Cerebellar cortex (tissue), 1 donor: ENCODE measurements at places on chromosomes 2 and 18.
A peak's percentile ranks its signal among the peaks of the same experiment; 100 is the strongest.

GRCh38 chr18:63917817-63918216, 10.1 kb downstream of the SERPINB10 start:
- no peak for DNase-seq

GRCh38 chr2:100853909-100854810, 34.2 kb downstream of the NPAS2 start:
- DNase-seq, result no peak

GRCh38 chr2:233818639-233819621, 35.4 kb downstream of the HJURP start:
- no peak for DNase-seq

DNA sequence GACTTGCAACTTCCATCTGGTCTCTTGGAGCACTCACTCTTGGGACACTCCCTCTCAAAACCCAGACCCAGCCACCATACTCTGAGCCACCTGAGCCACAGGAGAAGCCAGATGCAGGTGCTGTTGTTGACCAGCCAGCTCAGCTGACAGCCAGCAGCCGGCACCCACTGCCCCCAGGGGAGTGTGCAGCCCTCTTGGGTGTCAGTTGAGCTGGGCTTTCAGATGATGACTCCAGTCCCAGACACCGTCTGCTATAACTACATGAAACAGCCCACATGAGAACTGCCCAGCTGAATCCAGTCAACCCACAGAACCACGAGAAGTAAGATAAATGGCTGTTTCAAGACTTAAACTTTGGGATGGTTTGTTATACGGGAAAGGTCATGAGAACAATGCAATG, 10.7 kb upstream of the IGFBP2 start:
- DNase-seq, result no peak

- no peak for DNase-seq
Observed at GRCh38 chr2:131521961-131522781, 5.5 kb upstream of the CCDC74A start.

DNA sequence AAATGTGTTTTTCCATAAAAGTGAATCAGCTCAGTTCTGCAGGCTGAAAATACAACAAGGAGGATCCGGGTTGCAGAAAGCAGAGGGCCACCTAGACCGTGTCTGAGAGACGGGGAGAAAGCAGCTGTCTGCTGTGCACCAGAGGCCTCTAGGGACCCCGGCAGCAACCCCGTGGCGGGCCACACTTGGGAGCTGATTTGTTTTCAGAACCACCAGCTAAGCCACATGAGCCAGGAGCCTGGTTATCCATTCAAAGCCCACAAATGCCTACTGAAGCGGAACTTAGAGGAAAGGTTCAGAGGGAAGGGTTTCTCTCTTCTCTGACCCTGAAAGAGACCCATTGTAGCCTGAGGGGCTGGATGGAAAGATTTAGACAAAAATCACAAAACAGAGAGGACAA, 28.4 kb upstream of the ID2 start:
- no peak for DNase-seq

DNA sequence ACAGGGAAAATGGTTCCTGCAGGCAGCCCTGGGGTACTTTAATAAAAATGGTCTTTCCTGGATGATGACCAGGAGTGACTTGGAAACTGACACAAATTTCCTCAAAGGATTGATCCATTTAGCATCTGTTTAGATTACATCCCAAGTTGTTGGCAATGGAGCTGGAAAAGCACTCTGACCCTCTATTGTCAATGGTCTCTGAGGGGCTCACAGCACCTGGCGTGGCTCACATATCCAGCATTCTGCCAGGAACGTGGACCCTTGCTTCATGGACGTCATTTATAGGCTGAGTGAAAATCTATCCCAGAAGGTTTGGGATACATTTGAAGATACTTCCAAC, 43.8 kb downstream of the SERTAD2 start:
- no peak for DNase-seq

DNA sequence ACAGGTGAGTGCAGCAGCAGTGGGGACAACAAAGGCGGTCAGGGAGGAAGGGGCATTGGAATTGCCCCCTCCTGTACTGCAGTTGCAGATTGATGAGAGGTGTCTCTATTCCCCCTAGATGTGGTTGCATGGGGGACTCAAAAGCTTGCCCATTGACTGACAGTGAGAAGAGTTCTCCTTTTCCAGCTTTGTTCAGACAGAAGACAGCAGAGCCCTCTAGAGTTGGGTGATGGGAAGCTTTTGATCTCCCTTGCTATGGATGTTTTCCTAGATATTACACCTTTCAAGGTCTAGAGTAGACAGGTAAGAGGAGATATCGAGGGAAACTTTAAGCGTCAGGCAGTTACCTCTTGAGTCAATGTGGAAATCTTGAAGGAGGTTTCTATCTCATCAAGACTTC, 2.9 kb downstream of the PROKR1 start:
- peak; percentile 2 for DNase-seq

DNA sequence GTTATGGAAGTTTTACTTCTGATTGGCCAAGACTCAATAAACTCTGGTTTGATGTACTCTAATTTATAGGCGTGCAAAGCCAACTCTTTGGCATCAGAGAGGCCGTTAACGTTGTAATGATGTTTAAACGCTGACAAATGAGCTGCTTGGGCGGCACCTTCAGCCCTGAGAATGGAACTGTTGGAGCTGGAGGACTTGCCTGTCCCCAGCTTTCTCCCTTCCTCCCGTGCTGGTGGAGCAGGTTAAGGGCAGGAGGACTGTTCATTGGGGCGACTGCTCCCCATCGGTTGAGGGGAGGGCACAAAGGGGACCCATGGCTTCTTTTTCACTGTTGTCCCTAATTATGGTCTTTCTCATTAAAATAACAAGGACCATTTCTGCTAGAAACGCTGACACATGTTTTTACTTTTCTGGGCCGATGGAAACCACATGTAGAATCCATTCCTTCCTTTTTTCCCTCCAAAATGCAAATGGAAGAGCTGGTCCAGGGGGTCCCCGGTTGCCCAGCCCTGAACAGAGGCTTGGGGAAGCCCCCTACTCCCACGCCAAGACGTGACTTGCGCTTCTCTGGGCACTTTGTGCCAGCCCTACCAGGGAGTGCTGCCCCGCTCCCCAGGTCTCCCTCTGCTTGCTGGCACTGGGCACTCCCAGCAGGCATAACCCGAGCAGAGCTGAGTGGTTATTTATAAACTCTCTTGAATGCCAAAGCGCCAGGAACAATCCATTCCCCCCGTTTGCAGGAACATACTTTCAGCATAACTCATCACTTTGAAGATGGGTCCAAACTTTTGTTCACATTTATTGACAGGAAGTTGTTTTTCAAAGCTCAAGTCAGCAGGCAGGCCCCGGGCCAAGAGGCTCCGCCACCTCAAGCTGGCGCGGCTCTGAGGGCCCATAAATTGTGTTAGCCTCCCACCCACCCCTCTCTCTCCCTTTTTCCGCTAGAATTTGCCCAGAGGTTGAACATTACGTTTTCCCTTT, 170.1 kb downstream of the ASB1 start:
- no peak for DNase-seq

- DNase-seq, result no peak
Observed at GRCh38 chr2:183630964-183631363, 506.7 kb downstream of the NUP35 start.

GRCh38 chr2:74174909-74175308, 3.8 kb downstream of the MOB1A start:
- no peak for DNase-seq

DNA sequence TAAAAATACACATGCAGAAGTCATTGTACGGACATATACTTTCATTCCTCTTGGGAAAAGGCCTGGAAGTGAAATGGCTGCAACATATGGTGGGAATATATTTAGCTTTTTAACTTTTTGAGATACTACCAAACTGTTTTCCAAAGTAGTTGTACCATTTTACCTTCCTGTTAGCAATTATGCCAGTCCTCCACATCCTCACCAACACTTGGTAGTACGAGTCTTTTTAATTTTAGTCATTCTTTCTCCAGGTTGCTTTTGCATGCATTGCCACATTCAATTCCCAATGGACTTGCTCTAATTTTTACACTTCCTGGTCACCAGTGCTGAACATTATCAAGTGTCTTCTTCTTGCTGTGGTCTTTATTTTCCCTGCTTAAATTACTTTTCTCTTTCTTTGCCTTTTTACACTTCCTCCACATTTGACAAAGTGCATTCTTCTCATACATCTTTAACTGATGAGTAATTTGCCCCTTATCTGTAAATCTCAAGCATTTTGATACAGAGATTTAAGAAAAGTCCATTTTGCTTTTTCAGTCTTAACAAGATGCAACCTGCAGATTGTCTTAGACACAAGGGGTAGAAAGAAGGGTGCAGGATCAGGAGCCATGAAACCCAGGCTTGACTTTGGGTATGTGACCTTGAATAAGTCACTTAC, 14.5 kb downstream of the VIT start:
- no peak for DNase-seq

- no peak for DNase-seq
Observed at GRCh38 chr2:20223407-20224163, 1.3 kb downstream of the SDC1 start.

- no peak for DNase-seq
Observed at GRCh38 chr18:51716277-51716676, 518.8 kb upstream of the MEX3C start.

- no peak for DNase-seq
Observed at GRCh38 chr2:1683297-1683696, 61.0 kb downstream of the PXDN start.

DNA sequence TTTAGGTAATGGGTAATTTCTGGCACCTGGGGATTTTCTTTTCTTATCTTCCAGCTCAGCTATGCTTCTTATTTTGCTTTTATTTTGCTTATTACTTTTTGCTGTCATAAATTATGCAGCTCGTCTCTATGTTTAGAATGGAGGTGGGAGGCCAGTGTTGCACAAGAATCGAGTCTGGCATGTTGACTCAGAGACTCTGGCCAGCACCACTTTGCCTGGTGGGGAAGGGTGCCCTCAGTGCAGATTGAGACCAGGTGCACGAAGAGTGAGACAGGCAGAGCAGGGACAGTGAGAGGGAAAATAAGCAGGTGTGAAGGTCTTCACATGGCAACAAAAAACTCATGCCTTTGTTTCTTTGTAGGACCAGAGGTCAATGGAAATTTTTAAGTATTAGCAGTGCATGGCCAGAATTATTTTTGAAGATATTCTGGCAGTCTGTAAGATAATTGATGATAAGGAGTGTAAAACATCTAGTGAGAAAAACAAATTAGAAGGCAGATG, 59.2 kb upstream of the SLC5A7 start:
- DNase-seq, result no peak

- DNase-seq, result no peak
Observed at GRCh38 chr2:207042841-207043240, 103.5 kb downstream of the CPO start.

DNA sequence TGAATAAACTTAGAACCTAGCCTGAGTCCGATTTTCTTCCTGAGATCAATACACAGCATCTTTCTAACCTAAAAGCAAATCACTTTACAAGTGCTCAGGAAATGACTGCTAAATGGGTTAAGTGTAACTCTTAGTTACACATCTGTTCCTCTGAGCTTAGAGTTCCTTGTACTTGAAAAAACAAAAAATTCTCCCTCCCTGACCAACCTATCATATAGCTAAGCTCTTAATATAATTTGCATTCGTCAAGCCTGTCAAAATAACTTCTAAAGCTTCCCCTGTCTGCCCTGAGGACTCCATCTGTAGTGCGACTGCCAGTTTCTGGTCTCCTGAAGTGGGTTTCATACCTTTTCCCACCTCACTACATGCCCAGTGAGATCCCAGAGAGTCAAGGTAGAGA, 190.4 kb downstream of the NCK2 start:
- no peak for DNase-seq

DNA sequence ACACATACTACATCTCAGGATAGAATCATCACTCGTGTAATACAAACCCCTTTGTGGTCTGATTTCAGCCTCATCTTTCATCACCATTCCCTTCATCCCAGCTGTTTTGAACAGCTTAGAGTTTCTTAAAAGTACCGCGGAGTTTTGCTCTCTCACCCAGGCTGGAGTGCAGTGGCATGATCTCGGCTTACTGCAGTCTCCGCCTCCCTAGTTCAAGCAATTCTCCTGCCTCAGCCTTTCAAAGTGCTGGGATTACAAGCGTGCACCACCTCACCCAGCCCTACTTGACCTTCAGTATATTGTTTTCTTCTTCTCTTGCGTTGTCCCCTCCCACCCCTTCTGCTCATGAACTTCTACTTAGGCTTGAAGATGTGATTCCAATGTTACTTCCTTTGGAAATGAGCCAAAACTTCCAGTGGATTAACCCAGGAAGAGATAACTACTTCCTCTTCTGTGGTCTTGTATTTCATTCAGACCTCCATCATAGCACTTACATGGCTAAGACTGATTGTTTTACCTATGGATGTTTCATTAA, 15.8 kb downstream of the ERLEC1 start:
- DNase-seq, result no peak

GRCh38 chr2:185583058-185583816, 155.4 kb upstream of the FSIP2 start:
- DNase-seq, result no peak

- DNase-seq, result no peak
Observed at GRCh38 chr2:221400411-221400810, 171.7 kb downstream of the EPHA4 start.

- no peak for DNase-seq
Observed at GRCh38 chr2:65017335-65017734, 28.1 kb downstream of the SLC1A4 start.

DNA sequence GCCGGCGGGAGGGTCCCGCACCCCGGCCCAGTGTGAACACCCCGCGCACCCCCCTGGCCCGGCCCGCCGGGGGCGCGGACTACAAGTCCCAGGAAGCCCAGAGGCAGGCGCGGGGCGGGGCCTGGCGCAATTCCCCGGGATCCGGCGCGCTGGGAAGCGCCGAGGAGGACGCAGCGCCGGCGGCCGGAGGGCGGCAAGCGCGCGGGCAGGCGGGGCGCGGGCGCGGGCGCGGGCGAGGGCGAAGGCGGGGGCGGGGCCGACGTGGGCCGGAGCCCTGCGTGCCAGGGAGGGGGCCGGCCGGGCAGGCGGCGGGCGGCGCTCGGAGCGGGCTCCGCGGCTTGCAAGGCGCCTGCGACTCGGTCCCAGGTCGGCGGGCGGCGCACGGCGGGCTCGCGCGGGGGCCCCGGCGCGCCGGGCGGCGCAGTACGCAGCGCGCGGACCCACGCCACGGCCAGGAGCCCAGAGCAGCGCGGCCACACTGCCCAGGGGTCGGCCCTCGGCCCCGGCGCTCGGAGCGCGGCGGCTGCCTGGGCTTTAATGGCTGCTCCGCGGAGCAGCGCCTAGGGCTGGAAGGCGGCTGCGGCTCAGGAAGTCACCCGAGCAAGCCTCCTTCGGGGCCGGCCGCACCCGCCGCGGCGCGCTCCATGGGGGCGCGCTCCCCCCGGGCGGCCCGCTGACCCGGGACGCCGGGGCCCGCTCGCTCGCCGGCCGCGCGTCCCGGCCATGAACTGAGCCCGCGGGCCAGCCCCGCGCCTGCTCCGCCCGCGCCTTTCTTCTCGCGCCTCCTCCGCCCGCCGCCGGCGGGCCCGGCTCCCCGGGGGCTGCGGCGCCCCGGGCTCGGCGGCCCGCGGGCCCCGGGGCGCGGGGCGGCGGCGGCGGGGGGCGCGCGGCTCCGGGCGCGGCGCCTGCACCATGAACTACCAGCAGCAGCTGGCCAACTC, at the start of gene AGAP1:
TSS of gene AGAP1 (plus strand) at position 269 of the 941 bp plus-strand sequence.
- peak; percentile 85 for DNase-seq

DNA sequence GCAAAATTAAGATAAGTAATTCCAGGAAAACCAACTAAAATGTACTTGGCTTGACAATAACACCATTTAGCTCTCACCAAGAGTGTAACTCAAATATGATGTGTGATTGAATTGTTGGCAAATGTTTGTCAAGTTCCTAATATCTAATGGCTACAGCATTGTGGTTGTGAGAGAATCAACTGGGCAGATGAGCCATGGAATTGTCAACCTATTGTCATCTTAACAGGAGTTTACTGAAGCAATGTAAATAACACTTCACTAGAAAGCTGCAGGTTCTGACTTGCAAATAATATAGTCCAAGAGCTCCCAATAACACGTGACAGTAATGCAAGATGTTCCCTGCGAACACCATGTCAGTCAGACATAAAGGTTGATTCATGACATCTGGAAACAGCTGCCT, 495.2 kb upstream of the MEIS1 start:
- DNase-seq, result no peak
